Small intestine (tissue), 16 donors: ENCODE measurements at places on chromosomes 7 and 10. TPM values are rescaled to one million over a fixed set of nuclear protein-coding genes. Genes with fewer than 3 reads are reported as not detected.
A peak's percentile ranks its signal among the peaks of the same experiment; 100 is the strongest.

PLXDC2 gene
- 0.81 TPM for polyA plus RNA-seq

CRHR2 gene
- polyA plus RNA-seq, result 0.32 TPM

SCART1 gene
- polyA plus RNA-seq, result 0.22 TPM

SPDYE2 gene
- polyA plus RNA-seq, result 2.9 TPM

LEP gene
- not detected for polyA plus RNA-seq

MYOZ1 gene
- polyA plus RNA-seq, result 0.45 TPM

CPN1 gene
- polyA plus RNA-seq, result not detected

PDAP1 gene
- 108 TPM for polyA plus RNA-seq

KCND2 gene
- 0.22 TPM for polyA plus RNA-seq

FFAR4 gene
- 0.45 TPM for polyA plus RNA-seq

WIPF3 gene
- polyA plus RNA-seq, result 1.6 TPM

- DNase-seq, result no peak
These were observed 24.7 kb downstream of the PDGFA start for GRCh38 chr7:494906-495305.

DNA sequence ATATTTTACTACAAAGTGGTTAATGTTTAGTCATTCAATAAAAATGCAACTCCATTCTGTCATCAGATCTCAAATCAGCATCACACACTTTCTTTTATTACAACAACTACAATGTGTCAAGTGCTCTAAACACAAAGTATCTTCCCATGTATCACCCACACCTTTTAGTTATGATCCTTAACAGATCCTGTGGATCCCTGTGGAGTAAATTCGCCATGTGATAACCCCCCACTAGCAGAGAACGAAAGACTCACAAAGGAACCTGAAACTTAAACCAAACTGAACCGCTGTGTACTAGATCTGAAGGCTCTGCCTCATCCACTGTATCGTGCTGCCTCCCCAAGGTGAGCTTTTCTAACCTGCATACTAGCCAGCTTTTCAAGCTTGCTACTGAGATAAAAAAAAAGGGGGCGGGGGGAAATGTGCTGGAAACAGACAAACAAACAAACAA, 1.7 kb downstream of the DPY19L1 start:
- peak; percentile 54 for DNase-seq

GRCh38 chr10:64518456-64518855, 997.3 kb downstream of the REEP3 start:
- DNase-seq, result no peak

DNA sequence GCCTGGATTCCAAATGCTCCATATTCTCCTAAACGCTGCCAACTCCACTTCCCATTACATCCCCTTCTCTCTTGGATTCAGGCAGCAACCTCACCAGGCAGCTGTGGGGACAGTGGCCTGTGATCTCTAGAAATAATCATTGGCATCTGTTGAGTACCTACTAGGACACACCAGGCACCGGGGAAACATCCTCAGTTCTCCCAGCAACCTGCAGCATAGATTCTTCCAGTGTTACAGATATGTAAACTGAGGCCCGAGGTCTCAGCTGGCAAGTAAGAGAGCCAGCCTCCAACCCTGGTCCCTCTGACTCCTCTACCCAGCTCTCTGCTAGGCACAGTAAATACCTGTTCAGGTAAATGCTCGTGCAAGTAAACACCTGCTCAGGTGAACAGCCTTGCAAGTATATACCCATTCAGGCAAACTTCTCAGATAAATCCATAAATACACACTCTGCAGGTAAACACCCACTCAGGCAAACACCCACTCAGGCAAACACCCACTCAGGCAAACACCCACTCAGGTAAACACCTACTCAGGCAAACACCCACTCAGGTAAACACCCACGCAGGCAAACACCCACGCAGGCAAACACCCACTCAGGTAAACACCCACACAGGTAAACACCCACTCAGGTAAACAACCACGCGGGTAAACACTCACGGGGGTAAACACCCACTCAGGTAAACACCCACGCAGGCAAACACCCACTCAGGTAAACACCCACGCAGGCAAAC, 18.7 kb downstream of the ASB13 start:
- no peak for DNase-seq

- DNase-seq, result no peak
These were observed 348.5 kb upstream of the PRKCQ start for GRCh38 chr10:6928586-6928985.

GRCh38 chr7:149620961-149621360, 123.4 kb upstream of the ZNF746 start:
- DNase-seq, result no peak

DNA sequence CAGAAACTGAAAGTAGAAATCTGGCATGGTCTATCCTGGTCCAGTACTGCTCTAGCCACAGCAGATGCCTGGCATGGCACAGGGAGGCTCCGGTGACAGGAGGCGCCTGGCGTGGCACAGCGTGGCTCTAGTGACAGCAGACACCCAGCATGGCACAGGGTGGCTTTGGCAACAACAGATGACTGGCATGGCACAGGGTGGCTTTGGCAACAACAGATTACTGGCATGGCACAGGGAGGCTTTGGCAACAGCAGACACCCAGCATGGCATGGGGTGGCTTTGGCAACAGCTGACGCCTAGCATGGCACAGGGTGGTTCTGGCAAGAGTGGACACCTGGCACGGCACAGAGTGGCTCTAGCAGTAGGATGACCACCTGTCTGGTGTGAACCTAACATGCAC, 480.5 kb upstream of the FOXK1 start:
- DNase-seq, result no peak

DNA sequence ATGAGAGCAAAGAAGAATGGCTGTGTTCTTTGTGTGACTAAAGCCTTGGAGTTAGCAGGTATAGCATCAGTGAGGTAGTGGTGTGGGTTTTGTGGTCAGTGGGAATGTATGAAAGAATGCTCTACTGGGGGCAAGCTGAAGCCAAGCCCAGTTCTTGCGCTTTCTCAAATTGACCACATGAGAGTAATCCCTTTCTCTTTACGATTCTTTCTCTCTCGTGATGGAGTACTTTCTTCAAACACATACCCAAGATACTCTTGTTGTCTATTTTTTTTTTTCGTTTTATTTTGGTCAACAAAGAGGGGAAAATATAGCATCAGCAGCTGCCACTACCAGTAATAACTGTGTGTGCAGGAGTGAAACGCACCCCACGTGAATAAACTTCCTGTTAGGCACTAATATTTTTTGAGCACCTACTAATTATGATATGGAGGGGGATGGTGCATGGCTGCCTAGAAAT, 8.4 kb upstream of the PANK1 start:
- DNase-seq, result no peak

GRCh38 chr10:3622845-3623621, 162.0 kb downstream of the KLF6 start:
- DNase-seq, result no peak

DNA sequence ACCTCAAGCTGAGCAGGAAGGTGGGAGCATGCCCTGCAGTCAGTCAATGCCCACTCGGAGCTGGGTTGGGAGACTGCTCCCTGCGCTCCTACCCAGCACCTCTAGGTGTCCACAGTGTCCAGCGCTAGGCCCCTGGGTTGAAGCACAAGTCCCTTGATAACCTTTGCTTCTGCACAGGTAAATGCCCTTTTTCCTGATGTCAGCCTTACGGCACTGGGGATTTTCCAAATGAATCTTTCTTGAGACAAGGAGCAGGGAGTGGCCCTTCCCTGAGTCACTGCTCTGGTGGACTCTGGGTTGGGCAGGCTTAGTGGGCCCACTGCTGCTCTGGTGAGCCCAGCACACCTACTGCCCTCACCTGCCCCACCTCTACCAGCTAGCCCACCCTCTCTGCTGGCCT, 61.9 kb upstream of the OPN4 start:
- peak; percentile 51 for DNase-seq

DNA sequence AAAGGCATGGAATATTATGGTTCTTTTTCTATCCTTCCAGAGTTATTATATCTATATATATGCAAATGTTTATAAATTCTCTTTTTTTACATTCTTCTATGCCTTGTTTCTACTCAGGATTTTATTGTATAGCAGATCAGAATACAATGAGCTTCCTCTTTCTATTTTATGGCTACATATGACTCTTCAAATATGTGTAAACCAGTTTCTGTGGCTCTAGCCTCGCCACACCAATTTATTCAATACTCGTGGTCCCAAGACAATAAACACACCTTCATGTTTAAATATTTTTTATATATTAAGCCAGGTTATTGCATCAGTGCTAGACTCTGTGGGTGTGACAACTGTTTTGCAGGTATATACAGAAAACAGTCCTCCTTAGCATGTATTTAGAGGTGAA, 237.5 kb upstream of the MKLN1 start:
- DNase-seq, result no peak

DNA sequence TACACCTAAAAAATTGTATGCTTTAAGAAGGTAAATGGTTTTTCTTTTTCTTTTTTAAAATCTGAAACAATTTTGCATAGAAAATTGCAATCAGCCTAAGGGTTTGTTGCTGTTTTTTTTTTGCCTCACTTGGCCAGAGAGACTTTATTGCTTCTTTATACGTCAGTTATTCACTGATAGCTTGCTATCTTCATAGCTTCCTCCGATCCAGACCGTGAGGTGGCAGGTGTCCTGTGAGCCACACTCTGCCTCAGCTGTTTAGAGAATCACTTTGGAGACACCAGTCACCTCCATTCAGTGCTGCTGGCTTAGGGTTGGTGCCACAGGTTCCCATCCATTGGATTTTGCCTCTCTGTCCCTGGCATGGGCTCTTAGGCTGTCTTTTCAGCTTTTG, 68.0 kb downstream of the HHEX start:
- DNase-seq, result no peak

- no peak for DNase-seq
These were observed 6.8 kb downstream of the BRI3 start for GRCh38 chr7:98288064-98288823.

DNA sequence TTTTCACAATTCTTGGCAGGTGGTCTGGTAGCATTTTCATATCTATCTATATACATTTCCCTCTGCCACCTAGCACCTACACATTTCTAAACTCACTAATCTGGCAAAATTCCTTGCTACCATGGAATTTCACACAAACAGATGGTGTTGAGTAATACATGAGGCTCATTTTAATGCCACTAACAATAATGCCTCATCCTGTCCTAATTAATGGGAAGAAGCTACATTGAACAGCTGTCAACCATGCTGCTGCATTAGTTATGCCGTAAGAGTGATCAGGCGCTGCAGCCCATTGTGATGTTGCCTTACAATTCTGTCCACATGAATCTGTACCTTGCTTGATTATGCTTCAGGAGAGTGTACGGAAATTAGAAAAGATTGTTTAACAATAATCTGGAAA, 23.2 kb downstream of the COL1A2 start:
- DNase-seq, result no peak

DNA sequence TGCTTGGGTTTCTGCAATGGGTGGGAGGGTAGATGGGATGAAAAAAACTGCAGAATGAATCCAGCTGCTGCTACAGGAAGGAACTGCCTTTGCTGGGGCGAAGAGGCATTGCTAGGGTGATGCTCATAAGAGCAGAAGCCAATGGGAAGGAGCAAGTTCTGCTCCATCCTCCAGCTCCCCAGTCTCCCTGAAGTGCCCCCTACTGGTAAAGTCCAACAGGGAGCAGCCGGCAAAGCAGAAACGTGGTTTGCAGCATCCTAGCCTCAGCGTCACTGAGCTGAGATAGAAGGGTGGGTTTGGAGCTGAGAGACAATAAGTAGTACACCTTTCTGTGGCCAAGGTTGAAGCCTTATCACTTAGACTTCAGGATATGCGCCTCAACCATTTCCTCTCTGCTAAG, 220.5 kb downstream of the CCSER2 start:
- DNase-seq, result no peak

GRCh38 chr7:88402529-88402928, 95.8 kb upstream of the STEAP4 start:
- DNase-seq, result no peak

DNA sequence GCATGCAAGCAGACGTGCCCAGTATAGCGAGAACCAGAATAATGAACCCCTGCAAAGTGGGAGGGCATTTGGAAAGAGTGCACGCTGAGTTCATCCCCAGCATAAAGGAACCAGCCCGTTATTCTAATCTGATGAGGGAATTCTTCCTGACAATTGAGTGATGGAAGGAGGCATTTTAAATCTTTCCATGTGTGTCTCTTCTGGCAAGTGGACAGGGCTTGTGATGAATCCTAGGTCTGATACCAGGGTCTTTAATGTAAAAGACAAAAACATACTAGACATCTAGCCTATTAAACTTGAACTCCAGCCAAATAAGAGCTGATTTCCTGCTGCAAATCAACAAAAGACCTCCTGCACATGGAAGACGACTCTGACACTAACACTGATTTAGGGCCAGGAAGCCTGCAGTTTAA, 301.2 kb downstream of the DPP6 start:
- no peak for DNase-seq

DNA sequence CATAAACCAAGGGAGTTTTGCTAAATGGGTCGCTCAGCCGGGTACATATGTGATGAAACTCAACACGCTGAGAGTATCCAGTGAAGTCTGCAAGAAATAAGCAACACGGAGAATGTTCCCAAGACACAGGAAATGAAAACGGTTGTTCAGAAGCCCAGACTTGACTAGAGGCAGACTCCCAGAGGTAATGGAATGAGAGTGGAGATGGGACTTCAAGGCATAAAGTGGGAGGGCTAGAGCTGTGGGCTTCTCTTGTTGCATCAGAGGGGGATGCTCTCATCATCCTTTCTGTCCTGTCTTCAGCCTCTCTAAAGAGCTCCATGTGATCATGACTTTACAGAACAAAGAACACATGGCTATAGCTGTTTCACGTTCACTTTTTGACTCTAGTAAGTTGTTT, 88.3 kb downstream of the BAMBI start:
- DNase-seq, result no peak

DNA sequence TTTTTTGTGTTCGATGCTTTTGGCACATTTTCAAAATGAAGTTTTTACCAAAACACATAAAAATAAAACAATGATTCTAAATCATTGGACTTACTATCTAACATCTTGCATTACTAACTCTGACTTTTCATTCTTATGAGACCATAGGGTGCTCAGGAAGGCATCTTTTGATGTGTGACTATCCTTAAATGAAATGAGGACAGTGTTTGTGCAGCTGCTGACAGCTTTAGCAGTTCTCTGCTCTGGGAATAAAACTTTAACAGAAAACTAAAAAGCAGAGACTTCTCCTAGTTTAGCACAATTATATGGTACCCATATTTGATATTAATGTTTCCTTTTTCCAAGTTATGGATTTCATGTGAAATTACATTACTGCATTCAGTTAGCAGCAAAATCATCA, 471.6 kb downstream of the ARL4A start:
- DNase-seq, result no peak

- DNase-seq, result no peak
These were observed 64.6 kb downstream of the EBF3 start for GRCh38 chr10:129899276-129900130.

- no peak for DNase-seq
These were observed 92.2 kb upstream of the AKR1E2 start for GRCh38 chr10:4733843-4734224.

DNA sequence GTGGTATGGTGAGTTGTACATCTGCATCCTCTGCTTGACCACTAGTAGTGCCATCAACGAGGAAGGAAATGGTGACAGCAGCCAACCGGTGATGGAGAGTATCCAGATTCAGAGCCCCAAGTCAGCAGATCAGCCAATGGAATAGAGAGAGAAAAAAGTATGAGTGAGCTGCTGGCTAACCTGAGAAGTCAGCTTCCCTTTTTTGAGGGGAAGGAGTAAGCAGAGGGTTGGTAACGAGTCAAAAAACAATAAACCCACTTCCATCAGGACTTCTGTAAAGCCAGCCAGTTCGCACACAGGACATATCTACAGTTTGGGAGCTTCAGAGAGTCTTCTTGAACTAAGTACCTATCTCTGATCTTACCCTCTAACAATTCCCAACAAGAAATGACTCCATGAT, 8.9 kb downstream of the SLC25A28 start:
- DNase-seq, result no peak
